ENCODE measurements at places on chromosomes 12 and 14. TPM values are rescaled to one million over a fixed set of nuclear protein-coding genes. Genes with fewer than 3 reads are reported as not detected.

IQSEC3 gene
- total RNA-seq, result under 0.01 TPM

TMCC3 gene
- 4.2 TPM for total RNA-seq

KLHL33 gene
- total RNA-seq, result 0.34 TPM

LALBA gene
- not detected for total RNA-seq

Data from melanocyte of skin (primary cell).